GM12891 (cell line): ENCODE measurements at places on chromosomes 11 and 22.

GRCh38 chr11:12460466-12460865 is 83.1 kb downstream of the PARVA start:
- no peak for DNase-seq

- DNase-seq, result no peak
Measured at GRCh38 chr11:70782401-70782913, 384.1 kb downstream of the CTTN start.

DNA sequence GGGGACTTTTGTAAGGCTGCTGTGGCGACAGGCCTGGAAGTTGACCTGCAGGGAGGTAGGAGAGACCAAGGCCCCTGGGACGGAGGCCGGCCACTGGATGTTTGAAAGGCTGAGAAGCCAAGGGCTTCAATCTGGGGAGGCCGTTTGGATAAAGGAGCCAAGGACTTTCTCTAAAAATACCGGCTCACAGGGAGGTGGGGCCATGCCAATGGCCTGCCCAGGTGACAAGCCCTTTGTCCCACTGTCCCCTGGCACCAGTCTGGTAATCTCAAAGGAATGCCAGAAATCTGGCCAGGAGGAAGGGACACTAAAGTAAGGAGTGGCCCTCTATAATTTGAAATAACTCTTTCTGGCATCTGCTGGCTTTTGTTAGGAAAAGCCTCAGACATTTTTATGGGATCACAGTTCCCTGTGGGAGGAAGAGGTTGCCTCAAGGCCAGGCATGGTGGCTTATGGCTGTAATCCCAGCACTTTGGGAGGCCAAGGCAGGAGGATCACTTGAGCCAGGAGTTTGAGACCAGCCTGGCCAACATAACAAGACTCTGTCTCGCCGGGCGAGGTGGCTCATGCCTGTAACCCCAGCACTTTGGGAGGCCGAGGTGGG is 1.9 kb upstream of the CHKA start:
- DNase-seq, result no peak

DNA sequence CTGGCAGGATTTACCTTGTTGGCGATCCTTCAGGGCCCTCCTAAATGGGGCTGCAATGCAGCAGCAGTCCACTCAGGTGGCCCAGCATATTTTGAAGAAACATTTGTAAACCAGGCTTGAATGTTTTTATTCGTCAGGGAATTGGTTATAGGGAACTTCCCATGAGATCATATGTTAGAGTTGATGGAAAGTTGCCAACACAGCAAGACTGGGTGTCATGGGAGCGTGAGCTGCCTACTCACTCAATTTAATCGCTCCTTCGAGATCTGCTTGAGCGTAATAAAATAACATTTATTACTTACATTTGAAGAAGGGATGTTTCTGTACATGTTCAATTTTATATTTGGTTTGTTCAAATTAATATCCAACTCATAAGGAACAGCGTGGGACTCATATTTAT is 19.4 kb downstream of the OR2AT4 start:
- no peak for DNase-seq

GRCh38 chr11:96185220-96185768 is 157.7 kb downstream of the MAML2 start:
- DNase-seq, result no peak

DNA sequence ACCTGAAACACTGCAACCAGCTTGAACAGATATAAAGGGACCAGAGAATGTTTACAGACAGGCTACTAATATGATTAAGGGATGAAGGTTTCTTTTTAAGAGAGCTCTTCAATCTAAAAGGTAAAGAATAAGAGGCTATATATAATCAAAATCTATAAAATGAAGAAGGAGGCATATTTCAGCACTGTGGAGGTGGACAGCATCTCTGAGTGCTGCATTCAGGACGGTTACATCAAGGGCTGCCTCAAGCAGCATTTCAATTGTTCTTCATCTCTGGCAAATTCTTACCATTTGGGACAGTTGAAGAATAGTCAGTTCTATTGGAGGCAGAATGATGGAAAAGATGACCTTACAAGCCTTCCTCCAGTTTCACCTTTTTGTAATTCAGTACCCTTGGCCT is 139.6 kb upstream of the LMO1 start:
- no peak for DNase-seq

DNA sequence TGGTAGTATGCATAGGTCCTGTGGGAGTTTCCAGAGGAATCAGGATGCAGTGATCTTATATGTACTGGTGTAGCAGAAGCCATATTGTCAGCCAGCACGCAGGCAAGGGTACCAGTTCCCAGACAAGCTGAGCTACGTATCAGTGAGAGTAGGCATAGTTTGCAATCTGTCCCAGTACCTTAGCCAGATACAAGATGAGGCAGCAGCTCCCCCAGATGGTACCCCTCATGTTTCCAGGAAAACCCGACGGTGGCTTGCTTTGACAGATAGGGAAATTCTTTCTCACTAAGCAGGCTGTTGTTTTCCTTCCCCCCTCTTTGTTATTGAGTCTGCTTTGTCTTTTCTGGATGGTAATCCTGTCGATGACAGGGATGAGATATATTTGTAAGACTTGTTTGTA is 109.7 kb upstream of the RRM1 start:
- no peak for DNase-seq

DNA sequence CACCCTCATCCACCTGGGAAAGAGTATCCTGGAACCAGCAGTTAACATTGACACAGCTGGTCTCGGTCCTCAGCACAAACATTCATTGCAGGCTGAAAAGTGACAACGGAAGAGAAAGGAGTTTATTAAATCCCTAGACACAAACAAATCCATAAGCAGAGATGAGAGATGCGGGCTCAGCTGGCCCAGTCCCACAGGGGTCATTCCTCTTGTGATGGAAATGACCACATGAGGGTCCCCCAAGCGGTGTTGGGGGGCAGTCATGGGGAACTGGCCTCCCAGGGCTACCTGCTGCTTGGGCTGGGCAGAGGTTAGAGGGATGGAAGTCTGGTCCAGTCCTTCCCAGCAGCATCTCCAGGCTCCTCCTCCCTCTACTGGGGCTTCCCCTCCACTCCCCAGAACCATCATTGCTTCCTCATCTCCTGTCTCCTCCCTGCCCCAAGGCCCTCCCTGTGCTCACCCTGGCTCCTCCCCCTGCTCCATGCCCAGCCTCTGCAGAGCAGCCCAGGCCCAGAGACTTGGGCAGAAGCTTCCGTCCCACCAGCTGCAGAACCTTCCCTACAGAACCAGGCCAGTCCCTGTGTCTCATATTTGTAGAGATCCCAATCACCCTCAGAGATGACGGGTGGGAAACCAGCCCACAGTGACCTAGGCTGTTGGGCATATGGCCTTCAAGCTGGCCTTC is 5.4 kb upstream of the IGLL5 start:
- DNase-seq, result no peak

- DNase-seq, result no peak
Measured at GRCh38 chr11:65446446-65447277, 24.1 kb downstream of the NEAT1 start.

DNA sequence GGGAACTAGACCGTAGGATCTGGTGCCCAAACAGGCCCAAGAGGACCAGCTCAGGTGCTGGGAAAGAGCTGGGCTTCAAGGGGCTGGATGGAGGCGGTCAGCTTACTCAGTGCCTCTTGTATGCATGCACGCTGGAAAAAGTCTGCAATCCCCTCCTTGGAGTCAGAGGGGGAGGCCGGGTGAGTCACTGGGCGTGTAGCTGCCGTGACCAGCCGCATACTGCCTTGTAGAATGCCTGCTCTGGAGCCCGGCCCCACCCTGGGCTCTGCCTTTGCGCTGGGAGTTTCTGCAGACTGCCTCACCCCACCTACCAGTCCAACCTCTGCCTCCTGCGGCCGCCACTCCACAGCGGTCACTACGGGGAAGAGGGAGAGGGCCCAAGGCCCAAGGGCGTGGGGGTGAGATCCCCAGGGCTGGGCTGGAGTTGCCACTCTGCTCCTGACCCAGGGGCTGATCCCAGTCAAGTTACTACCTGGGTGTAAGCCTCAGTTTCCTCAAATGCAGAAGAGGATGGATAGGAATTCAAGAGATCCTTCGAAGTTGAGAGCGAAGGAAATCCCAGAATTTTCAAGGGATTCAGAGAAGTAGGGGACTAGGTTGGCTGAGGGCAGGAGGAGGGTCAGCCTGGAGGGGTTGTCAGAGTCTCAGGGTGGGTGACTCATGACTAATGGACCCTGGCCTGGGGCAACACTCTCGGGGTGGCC is 4.2 kb downstream of the MRGPRF start:
- DNase-seq, result no peak

GRCh38 chr11:60878245-60879101 is 11.1 kb downstream of the ZP1 start:
- DNase-seq, result no peak

DNA sequence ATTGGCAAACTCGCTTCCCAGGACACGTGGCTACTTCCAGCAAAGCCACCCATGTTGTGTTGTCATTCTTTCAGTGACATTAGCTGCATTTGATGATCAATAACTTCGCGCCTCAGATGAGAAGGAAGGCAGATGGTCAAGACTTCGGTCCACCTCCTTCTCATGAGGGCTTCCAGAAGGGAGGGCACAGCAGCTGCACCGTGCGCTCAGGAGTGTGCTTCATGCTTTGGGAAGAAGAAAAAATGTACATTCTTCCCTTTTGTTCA is 25.3 kb downstream of the IGLL5 start:
- DNase-seq, result no peak

GRCh38 chr11:18075444-18075843 is 29.4 kb upstream of the TPH1 start:
- DNase-seq, result no peak

DNA sequence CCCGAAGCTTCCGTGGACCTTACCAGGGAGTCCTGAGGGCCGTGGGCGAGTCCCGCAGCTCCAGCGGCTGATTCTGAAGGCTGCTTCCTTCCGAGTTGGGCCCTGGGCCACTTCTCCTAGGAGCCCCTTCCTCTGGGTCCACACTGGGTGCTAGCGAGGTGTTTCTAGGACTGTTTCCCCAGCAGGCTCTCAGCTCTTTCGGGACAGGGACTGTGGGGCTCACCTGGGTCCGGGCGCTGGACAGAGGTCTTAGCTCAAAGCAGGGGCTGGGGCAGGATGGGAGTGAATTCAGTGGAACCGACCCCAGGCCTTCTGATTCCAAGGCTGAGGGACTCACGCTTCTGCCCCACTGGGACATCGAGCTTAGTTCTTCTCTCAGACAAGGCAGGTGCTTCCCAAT is 29.3 kb upstream of the CSNK1E start:
- DNase-seq, result no peak
